ENCODE measurements at places on chromosomes 12 and 14.

DNA sequence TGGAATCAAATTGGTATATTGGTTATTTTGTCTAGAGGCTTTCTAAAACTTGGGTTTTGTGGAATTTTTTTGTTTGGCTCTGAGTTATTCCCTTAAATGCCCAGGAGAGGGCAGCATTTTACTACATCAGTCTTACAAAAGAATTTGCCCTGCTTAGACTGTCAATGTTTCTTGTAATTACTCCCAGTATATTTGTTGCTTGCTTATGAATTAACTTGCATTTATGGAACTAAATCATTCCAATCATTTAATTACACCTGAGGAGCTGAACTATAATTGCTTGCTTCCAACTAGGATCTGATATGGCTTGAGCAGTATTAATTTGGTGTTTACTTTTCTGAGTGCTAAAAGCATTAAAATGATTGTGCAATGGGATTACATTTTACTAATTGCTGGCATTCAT lies 48.7 kb downstream of the MIPOL1 start:
- DNase-seq, result no peak

DNA sequence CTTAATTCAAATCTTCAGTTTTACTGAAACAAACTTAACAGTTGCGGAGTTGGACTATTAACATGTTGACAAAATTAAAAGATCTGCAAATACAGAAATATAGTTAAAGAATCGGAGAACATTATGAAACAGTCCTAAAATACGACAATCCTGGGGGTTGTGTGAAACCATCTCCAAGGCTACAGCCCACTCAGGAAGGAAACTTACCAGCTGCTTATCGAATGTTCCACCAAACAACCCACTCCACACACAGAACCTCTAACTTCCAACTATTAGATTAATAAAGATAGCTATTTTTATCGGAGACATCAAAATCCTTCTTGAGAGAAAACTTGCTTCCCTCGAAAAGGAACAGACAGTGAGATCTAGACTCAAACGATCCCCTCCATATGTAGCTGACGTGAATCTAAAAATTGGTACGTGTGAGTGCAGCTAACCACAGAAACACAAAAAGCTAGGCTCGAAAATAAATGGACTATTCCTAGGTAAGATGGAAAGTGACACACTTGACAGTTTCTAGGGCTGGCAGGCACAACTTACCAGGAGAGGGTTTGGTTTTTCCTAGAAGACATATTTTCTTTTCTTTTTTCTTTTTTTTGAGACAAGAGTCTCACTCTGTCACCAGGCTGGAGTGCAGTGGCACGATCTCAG lies 12.9 kb downstream of the VPS37B start:
- DNase-seq, result no peak

GRCh38 chr12:113712481-113712880 lies 240.8 kb upstream of the LHX5 start:
- no peak for DNase-seq

- DNase-seq, result no peak
Measured at GRCh38 chr12:63319936-63320633, 169.1 kb upstream of the AVPR1A start.

- DNase-seq, result no peak
Measured at GRCh38 chr14:106551265-106551664, 1024.9 kb downstream of the TMEM121 start.

- DNase-seq, result no peak
Measured at GRCh38 chr12:53201177-53201541, 5.9 kb downstream of the ITGB7 start.
